ENCODE measurements at places on chromosomes 3 and 15. TPM values are rescaled to one million over a fixed set of nuclear protein-coding genes. Genes with fewer than 3 reads are reported as not detected.

DNA sequence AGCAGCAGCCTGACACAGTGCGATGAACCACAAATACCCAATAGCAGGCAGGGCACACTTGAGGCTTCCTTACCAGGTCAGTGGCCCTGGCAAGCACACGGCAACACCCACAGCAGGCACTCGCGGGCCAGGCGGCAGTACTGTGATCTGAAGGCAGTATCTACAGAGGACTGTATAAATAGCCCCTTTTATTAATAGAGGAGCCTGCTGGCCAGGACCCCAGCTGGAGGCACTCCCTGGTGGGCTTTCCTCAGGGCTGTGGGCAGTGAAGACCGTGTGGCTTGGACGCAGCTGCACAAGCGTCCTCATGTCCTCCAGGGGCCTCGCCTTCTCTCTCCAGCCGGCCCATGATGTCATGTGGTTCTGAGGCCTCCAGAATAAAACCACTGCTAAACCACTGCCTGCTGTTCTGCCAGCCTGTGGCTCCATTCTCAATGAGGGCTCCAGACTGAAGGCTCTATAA lies 44.1 kb downstream of the LRIG1 start:
- H3K36me3 ChIP-seq: no peaks in the 10 kb centered on the region
- no peak overlapping the region for H3K4me3 ChIP-seq
- no peak for DNase-seq
- peaks cover 25% of the 10 kb centered on the region for H3K4me1 ChIP-seq
- no peaks in the 10 kb centered on the region for H3K27me3 ChIP-seq
- no peak overlapping the region for H3K27ac ChIP-seq

DNA sequence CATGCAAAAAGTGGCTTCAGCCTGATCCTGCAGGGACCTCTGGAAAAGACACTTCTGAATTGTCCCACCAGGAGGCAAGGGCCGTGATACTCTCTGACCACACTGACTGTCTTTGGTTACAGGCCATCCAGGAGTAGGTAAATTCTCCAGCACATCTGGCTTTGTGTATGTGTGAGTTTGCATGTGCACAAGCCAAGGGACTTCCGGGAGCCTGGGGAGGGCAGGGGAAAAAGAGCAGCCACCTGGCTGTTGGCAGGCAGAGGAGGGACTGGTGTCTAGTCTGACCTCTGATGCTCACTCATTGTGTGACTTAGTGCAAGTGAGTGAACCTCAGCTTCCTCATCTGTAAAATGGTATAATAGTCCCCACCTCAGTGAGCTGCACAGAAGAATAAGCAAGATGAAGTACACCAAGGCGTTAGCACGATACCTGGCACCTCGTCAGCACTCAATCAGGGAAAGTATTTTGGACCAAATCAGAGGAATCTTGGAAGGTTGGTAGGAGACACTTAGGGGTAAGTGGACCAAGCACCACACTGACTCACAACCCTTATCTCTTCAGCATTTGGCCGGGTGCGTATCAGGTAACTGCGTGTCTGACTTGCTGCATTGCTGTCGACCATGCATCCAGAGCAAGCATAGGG lies 19.1 kb downstream of the KLHL6 start:
- no peak for DNase-seq
- no peak overlapping the region for H3K4me3 ChIP-seq
- H3K4me1 ChIP-seq: peaks cover 10% of the 10 kb centered on the region
- no peak overlapping the region for H3K27ac ChIP-seq
- H3K36me3 ChIP-seq: no peaks in the 10 kb centered on the region

IL17RC gene
- 12.0 TPM for polyA plus RNA-seq

TRPM1 gene
- 4.4 TPM for polyA plus RNA-seq

GRCh38 chr15:57540736-57541135 lies 51.0 kb upstream of the MYZAP start:
- no peak overlapping the region for H3K4me3 ChIP-seq
- H3K27me3 ChIP-seq: no peaks in the 10 kb centered on the region
- no peak for DNase-seq
- H3K36me3 ChIP-seq: no peaks in the 10 kb centered on the region
- H3K27ac ChIP-seq: no peak overlapping the region

MKRN2OS gene
- polyA plus RNA-seq: not detected

GRCh38 chr15:31472636-31473384 lies 146.2 kb downstream of the KLF13 start:
- H3K4me1 ChIP-seq: peaks cover 10% of the 10 kb centered on the region
- H3K36me3 ChIP-seq: no peaks in the 10 kb centered on the region
- no peak for DNase-seq
- no peak overlapping the region for H3K4me3 ChIP-seq
- H3K27ac ChIP-seq: no peak overlapping the region

GRCh38 chr3:150740733-150741496 lies 22.1 kb downstream of the SIAH2 start:
- no peaks in the 10 kb centered on the region for H3K27me3 ChIP-seq
- H3K4me3 ChIP-seq: no peak overlapping the region
- no peaks in the 10 kb centered on the region for H3K36me3 ChIP-seq
- peaks cover 21% of the 10 kb centered on the region for H3K4me1 ChIP-seq
- no peak for DNase-seq

Measured in testis (tissue), 5 donors.